CMK (cell line): ENCODE measurements at places on chromosomes 4 and X.

GRCh38 chr4:52957835-52958631 lies 95.9 kb downstream of the RASL11B start:
- DNase-seq = no peak

DNA sequence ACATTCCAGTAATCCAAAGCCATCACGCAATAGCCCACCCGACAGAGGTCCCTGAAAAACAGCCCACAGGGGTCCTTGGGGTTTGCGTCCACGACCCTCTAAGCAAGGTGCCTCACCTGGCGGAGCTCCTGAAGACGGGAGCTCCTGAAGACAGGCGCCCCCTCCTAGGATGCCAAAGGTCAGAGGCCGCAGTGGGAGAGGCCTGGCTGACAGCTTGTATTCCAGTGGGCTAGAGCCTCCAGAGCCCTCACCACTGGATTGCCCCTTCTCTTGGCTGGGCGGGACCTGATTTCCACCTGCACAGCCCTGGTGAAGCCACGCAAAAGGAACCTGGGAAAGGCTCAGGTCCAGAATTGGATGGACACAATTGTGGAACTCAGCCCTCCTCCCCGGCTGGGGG lies 29.7 kb upstream of the WFS1 start:
- no peak for DNase-seq

DNA sequence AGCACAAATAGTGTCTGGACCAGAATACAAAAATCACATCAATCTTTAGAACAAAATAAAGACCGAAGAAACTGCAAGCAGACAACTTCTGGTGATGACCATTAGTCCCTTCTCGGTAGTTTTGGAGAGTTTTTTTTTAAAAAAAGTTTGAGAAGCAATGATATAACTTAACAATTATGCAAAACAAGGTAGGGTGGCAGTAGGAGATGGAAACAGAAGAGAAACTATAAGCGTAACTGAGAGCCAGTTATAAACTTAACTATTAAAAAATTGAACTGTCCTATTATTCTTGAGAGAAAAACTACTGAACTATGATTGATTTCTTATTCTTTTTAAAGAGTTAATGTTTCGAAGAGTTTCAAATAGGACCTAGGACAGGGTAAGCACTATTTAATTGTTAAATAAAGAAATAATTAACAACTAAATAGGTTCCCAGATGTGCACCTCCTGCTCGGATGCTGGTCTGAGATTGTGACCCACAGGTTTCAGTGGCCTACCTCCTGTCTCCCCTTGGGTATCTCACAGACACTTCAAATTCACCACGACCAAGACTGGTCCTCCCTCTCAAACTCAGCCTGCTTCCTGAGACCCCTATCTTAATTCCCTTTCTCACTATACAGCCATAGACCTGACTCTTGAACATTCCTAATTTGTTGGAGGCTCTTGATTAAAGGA lies 81.3 kb downstream of the LEF1 start:
- no peak for DNase-seq

DNA sequence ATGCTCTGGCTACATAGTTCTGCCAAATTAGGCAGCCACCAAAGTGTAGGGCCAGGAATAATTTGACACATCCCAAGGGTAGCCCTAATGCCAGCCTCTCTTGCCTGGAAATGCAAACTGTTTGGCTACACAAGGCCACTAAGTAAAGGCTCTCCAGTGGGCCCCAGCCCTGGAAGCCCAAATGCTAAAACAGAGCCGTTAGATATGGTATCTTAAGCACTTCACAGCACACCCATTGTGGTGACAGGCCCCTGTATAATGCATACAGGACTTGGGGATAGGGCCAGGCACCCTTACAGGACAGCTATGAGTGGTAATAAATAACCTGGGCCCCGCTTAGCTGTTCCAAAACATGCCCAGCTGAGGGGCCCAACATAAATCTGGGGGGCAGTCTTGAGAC lies 623.9 kb downstream of the BCOR start:
- no peak for DNase-seq

GRCh38 chrX:47247999-47248320 lies 15.2 kb downstream of the USP11 start:
- no peak for DNase-seq

DNA sequence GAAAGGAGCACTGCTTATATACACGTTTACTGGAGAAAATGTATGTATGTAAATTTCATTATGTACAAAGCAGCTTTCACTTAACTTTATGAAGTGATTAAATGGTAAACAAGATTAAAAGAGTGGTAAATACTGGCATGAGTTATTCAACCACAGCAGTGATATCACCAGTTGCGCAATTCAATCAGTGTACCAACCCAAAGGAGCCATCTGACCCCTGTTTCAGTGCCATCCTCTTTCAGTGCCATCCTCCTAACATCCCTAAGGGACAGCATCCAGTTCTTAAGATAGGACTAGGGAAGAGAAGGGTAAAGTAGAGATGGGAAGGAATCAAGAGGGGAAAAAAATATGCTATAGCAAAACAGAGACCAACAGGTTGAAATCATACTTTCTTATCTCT lies 16.2 kb downstream of the HPF1 start:
- DNase-seq = no peak

GRCh38 chr4:170623899-170624298 lies 534.1 kb upstream of the AADAT start:
- no peak for DNase-seq

DNA sequence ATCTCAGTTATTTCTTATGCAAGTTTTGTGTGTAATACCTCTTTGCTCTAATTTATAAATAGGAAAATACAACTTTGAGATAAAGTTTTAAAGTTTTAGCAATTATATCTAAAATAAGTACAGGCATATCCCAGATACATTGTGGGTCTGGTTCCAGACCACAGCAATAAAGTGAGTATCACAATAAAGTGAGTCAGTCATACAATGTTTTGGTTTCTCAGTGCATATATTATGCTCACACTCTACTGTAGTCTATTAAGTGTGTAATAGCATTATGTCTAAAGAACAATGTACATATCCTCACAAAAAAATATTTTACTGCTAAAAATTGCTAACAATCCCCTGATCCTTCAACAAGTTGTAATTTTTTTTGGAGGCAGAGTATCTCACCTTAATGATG lies 49.2 kb downstream of the ANAPC10 start:
- no peak for DNase-seq

- DNase-seq = no peak
Observed at GRCh38 chr4:30863021-30863420, 142.9 kb downstream of the PCDH7 start.

GRCh38 chrX:38108364-38108763 lies 102.0 kb downstream of the SYTL5 start:
- no peak for DNase-seq

DNA sequence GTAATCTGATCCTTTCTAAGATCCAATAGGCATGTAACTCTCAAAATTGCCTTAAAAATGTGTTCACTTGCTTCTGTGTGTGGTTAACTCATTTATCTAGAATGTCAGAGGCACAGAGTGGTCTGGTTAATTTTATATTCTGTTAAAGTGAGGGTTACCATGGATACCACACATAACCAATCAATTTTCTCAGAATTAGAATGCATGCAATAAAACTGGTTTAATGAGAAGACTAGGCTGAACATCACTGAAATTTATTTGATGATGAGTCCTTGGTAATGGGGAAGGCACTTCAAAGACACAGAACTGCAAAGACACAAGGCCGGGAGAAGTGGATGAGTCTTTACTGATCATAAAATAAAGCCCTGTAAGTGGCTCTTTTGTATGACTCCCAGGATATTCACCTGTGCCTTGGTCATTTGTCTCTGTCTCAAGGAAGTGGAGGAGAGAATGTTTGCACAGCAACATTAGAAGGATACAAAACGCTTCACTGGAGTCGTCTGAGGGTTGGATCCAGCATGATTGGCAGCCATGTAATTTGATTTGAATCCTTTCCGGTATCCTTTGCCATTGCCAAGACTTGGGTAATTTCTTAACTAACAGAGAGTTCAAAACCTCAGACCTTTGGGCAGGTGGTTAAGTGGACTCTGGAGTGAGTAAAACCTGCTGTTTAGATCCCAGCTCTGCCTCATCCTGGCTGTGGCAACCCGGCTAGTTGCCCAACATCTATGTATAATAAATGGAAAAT lies 94.0 kb upstream of the RBPJ start:
- no peak for DNase-seq

- DNase-seq = no peak
Observed at GRCh38 chrX:96997196-96997595, 113.5 kb downstream of the RPA4 start.

DNA sequence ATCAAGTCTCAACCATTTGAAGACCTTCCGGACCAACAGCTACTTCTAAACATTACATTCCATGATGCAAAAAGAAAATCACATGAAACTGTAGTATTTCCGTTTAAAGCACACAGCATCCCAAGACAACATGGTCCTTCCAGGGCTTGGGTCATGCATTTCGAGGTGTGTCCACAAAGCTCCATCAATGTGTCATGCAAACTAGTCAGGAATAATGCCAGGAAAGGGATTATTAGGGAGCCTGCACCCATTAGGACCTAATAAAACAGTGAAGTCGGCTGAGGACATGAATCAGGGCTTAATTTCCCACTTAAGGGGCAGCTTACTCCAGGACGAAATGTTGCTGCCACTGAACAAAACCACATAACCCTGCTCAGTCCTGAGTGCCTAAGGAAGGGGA lies 177.9 kb downstream of the TSPAN5 start:
- no peak for DNase-seq

- no peak for DNase-seq
Observed at GRCh38 chr4:10734697-10735096, 50.1 kb upstream of the CLNK start.

DNA sequence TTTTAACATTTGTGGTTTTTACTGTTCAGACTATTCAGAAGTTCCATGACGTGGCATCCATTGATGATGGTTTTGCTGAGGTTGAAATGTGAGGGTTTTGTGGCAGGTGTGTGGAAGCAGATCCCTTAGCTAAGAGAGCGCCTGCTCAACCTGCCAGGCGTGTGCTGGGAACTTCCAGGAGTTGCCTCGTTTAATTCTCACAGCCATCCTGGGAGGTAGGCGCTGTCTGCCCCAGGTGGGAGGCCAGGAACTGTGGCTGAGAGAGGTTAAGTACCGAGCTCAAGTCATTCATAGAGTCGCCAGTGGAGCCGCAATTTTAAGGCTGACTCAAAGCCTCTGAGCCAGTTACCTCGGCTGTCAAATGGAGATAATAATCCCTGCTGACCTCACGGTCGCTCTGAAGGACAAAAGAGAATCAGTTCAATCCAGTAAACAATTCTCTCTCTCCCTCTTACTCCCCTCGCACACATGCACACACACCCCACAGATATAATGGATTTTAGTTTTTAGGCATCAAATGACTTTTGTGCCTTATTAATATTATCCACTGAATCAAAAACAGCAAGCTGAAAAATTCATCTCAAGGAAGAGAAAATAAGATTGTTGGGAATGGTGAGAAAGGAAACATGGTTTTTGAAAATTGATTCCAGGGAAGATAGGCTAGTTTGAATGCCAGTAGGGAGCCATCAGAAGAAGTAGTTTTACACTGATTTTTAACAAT lies 171.3 kb downstream of the PTTG2 start:
- DNase-seq = no peak

- no peak for DNase-seq
Observed at GRCh38 chr4:8195431-8195830, 3.7 kb upstream of the SH3TC1 start.

DNA sequence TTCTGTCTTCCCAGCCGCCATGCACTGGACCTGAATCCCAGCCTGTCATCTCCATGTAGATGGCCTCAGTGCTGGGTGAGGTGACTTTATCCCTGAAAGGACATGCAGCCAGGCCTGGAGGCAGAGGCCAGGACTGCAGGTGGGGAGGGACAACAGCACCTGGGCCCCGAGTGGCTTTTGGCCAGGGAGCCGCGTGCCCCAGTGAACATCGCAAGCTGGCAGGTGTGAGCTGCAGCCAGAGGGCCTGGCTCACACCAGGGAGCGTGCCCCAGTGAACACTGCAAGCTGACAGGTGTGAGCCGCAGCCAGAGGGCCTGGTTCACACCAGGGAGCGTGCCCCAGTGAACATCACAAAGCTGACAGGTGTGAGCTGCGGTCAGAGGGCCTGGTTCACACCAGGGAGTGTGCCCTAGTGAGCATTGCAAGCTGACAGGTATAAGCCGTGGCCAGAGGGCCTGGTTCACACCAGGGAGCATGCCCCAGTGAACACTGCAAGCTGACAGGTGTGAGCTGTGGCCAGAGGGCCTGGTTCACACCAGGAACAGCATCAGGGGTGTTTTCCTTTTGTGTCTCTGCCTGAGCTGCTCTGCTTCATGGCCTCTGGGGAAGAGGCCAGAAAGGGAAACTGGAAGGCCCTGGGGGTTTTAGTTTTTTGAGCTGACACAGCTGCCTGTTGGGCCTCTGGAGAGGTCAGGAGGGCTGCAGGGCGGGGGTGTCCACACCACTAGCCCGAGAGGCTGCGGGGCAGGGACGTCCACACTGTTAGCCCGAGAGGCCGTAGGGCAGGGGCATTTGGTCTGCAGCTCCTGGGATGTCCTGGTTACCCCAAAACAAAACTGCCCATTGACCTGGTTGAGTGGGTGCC lies 22.7 kb upstream of the PSAPL1 start:
- DNase-seq = no peak

DNA sequence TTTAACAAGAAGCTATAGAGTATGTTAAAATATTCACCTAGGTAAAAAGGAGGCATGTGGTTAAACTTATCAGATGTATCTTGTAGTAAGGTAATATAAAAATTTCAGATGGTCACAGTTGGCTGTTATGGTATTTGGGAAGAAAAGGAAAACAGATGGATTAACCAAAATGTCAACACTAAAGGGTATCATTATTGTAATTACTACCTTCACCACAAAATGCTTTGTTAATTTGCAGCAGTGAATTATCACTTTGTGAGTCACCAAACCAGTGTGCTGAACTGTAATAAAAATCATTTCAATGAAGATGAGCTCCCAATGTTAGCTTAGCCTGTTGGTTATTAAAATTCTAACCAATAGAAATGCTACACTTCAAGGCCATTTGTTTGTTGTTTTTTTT lies 233.9 kb downstream of the RPA4 start:
- no peak for DNase-seq

- no peak for DNase-seq
Observed at GRCh38 chr4:7182616-7183015, 9.7 kb upstream of the SORCS2 start.

DNA sequence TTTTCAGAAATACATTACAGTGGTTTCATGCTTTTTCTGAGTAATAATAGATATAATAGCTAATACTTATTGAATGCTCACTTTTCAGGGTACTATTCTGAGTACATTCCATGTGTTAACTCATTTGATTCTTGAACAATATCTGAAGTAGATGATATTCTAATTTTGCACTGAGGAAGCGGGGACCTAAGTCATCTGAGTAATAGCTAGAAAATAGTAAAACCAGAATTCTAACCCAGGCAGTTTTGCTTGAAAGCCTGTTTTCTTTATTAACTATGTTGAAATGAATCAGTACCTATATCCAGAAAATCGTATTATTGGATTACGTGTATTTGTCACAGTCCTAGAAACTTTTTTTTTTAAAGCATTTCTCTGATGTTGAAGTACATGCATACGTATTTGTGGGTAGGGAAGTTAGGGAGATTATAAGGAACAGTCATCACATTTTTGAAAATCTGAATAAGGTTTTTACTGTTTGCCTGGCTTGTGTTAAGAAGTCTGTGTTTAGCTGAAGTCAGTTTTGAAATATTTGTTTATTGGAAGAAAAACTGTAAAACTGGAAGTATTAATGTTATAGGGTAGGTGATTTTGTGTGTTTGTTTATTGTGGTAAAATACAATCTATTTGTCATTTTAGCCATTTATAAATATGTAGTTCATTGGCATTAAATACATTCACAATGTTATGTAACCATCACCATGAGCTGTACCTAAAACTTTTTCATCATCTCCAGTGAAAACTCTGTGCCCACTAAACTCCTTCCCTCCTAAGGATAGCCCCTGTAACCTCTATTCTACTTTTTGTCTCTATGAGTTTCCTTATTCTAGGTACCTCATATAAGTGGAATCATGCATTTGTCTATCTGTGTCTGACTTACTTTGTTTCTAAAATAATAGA lies 55.3 kb downstream of the FIP1L1 start:
- DNase-seq = no peak
